Smooth muscle cell of the brain vasculature (primary cell): ENCODE measurements at places on chromosomes 11 and 22.

DNA sequence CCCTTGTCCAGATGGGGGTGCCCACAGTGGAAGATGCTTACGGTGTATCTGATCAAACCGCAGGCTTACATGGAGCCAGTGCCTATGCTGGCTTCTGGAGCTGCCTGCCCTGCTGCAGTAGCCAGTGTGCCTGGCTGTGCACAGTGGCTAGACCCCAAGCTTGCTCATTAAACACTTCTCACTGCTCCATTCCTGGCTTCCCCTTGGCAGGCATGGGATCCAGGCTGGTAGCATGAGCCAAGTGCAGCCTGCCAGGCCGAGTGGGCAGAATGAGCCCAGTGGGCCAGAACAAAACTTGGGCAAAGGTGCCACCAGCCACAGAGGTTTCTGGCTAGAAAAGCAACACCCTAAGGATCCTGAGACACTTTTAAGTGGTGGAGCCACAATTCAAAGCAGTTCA is 55.4 kb upstream of the B3GNT6 start:
- DNase-seq, result no peak

GRCh38 chr11:61589961-61590360 is 9.1 kb upstream of the SYT7 start:
- DNase-seq, result no peak

- DNase-seq, result no peak
Measured at GRCh38 chr11:64015935-64016845, 19.5 kb upstream of the FLRT1 start.

DNA sequence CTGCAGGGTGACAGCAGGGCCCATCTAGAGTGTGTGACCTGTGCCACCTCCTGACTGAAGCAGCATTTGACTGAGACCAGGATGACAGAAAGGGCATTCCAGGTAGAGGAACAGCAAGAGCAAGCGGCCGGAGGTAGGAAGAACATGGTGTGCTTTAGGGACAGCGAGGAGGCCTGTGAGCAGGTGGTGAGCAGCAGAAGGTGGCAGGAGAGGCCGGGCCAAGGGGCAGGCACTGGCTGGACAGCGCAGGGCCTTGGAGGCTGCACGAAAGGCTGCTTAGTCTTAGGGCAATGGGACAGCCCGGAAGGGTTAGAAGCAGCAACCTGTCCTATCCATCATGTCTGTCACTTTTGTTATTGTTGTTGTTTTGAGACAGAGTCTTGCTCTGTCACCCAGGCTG is 17.6 kb upstream of the LRRC32 start:
- no peak for DNase-seq

DNA sequence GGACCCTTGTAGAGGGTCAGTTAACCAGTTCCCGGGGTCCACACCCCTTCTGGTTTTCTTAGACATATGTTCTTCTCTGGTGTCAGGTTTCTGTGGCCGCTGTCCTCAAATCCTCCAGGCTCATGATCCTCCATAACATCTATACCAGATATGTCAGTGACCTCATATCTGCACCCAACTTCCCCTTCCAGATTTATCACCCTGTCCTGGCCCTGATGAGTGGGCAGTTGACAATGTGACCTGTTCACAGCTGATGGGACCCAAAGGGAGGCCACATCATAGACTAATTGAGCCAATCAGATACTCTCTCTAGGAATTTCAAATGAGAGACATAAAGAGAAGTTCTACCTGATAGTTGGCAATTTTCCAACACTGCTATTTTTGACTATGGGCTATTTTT is 5.1 kb downstream of the DKK3 start:
- no peak for DNase-seq

- no peak for DNase-seq
Measured at GRCh38 chr11:88194990-88195389, 19.7 kb upstream of the RAB38 start.

- no peak for DNase-seq
Measured at GRCh38 chr22:41001722-41002122, 50.5 kb downstream of the RBX1 start.

- DNase-seq, result no peak
Measured at GRCh38 chr11:32056438-32056837, 34.4 kb upstream of the RCN1 start.

- no peak for DNase-seq
Measured at GRCh38 chr11:60625262-60625661, 74.2 kb upstream of the MS4A8 start.

- DNase-seq, result no peak
Measured at GRCh38 chr22:41226723-41227655, 13.7 kb downstream of the CHADL start.

GRCh38 chr11:45777127-45777969 is 27.6 kb upstream of the SLC35C1 start:
- no peak for DNase-seq

- no peak for DNase-seq
Measured at GRCh38 chr22:45228401-45228754, 12.3 kb downstream of the KIAA0930 start.

DNA sequence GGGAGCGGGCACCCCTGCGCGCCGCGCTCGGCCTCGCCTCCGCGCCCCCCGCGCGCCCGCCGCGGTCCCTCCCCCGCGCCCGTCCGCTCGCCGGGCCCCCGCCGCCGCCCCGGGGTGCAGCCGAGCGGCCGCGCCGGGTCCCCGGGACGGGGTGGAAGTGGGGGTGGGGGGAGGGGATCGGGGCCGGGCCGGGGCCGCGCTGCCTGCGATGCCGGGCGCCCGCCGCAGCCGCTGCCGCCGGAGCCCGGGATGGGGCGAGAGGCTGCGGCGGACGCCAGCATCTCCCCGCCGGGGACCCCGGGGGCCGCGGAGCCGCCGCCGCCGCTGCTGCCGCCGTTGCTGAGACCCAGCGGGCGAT is 365 bp downstream of the MGAT3 start:
- no peak for DNase-seq

DNA sequence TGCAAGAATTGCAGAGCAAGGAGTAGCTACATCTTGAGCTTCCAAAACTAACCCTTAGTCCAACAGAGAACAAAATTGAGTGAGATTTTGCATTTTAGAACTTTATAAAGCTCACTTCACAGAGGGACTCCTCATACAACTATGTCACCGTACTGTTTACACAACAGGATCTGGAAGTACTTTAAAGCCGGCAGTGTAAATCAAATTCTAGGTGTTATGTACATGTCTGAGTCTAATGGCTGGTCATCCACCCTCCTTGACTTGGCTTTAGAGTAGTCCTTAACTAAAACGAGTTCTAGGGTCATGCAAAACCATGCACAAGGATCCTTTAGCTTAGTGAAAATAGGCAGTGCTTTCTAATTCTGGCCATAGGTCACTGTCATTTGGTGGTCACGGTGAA is 23.5 kb downstream of the IRAG1 start:
- no peak for DNase-seq

DNA sequence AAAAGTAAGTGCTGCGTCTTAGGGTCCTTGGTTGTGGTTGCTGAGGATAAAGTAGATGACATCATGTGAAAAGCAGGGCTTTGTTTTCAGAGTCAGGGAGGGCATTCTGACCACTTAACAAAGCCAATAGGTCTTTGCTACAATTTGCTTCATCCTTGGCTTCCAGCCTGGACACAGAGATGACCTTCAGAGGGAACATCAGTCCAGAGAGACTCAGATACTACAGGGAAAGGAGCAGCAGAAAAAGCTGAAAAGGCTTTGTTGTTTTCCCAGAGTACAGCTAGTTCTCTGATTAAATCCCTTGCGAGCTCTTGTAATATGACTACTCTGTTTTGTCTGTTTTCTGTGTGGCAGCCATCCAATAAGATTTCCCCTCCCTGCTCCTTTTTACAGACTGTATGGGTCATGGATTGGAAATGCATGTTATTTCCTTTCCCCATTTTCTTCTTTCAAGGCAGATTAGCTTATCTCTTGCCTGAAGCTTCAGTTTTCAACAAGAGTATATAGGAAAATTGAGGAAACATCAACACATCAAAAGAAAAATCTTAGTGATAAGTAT is 31.9 kb downstream of the ATG13 start:
- peak; percentile 87 for DNase-seq

GRCh38 chr11:6268820-6269219 is 9.2 kb downstream of the CCKBR start:
- no peak for DNase-seq

GRCh38 chr11:82733444-82734119 is at the start of gene FAM181B:
TSS of gene FAM181B (minus strand) at chr11:82733864. CDS start at chr11:82733729, 135 bp downstream.
- DNase-seq, result no peak
